ENCODE measurements at places on chromosomes 13 and 19. TPM values are rescaled to one million over a fixed set of nuclear protein-coding genes. Genes with fewer than 3 reads are reported as not detected.

The IFI30 gene
- 14.6 TPM for total RNA-seq

The EBI3 gene
- total RNA-seq: 0.69 TPM

- DNase-seq: no peak
These were observed 253.9 kb upstream of the GPC6 start for GRCh38 chr13:92972751-92973150.

- no peak for DNase-seq
These were observed 74.1 kb downstream of the ABCC4 start for GRCh38 chr13:95226932-95227695.

- DNase-seq: no peak
These were observed 85.7 kb downstream of the LRRC63 start for GRCh38 chr13:46297361-46297811.

DNA sequence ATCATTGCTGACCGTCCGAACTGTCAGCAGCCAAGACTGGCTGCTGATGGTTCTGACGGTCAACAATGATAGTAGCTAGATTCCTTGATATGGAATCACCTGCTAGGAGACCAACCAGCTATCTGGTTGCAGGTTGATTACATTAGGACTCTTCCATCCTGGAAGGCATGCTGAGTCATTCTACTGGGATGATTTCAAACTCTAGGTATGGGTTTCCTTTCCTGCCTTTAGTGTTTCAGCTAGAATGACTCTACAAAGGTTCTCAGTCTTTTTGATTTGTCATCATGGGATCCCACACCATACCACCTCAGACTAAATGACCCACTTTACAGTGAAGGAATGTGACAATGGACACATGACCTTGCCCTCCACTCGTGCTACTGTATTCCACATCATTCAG is 138.1 kb upstream of the KL start:
- DNase-seq: no peak

DNA sequence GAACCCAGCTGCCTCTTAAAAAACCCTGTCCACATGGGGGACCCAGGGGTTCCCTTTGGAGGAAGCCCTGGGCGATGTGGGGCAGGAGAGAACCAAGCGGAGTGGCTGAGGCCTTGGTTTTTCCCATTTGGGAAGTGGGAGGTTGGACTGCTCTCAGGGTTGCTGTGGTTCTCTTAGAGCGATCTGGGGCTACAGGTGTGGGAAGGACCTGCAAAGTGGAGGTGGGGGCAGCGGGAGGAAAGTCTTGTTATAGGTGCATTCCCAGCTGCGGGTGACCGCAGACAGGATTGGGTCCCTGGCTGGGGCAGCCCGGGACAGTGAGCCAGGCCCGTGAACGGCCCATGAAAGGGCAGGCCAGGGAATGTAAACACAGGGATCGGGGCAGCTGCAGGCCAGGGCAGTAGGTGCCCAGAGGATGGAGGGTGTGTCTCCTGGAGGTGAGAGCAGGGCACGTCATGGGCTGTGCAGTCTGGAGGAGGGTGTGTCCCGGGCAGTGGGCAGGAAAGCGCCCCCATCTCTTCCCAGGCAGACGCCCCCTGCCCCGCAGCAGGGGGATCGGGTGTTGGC is 814 bp downstream of the SLC25A23 start:
- DNase-seq: no peak

GRCh38 chr19:1073956-1074517 is 7.1 kb downstream of the ARHGAP45 start:
- DNase-seq: no peak

DNA sequence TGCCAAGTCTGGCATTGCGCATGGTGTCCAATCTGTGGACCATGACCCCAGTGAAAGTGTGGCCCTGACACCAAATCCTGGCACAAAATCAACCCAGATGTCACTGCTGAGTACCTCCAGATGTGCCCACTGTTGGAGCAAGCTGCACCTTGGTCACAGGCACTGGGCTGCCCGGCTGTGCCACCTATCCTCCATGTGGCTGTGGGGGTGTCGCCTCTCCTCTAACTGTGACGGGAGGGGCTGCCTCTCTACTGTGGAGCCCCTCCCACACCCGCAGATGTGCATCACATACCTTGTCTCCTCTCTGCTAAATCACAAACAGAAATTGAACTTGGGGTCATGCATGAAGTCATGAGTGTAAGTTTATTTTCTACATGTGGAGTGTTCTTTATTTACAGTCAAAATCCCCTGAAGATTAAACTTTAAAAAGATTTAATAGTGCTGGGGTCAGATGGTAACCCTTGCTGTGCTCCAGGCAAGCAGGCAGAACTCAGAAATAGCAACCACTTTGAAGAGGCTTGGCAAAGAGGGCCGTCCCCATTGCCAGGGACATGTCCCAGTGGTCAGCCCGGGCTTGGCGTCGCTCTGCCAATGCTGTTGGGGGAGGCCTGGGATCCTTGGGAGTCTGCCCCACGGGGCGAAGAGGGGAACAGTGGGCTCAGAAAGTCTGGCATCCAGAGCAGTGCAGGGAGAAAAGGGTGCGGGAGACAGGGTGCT is 46.4 kb upstream of the ZNF536 start:
- no peak for DNase-seq
